Thyroid gland (tissue), 4 donors: ENCODE measurements at places on chromosomes 16 and 17. TPM values are rescaled to one million over a fixed set of nuclear protein-coding genes. Genes with fewer than 3 reads are reported as not detected.
A peak's percentile ranks its signal among the peaks of the same experiment; 100 is the strongest.

GRCh38 chr17:62855156-62855555 lies 47.0 kb upstream of the MARCHF10 start:
- DNase-seq = no peak
- no peak overlapping the region for H3K27ac ChIP-seq
- no peak overlapping the region for H3K4me3 ChIP-seq
- no peaks in the 10 kb centered on the region for H3K27me3 ChIP-seq
- no peaks in the 10 kb centered on the region for H3K36me3 ChIP-seq

DNA sequence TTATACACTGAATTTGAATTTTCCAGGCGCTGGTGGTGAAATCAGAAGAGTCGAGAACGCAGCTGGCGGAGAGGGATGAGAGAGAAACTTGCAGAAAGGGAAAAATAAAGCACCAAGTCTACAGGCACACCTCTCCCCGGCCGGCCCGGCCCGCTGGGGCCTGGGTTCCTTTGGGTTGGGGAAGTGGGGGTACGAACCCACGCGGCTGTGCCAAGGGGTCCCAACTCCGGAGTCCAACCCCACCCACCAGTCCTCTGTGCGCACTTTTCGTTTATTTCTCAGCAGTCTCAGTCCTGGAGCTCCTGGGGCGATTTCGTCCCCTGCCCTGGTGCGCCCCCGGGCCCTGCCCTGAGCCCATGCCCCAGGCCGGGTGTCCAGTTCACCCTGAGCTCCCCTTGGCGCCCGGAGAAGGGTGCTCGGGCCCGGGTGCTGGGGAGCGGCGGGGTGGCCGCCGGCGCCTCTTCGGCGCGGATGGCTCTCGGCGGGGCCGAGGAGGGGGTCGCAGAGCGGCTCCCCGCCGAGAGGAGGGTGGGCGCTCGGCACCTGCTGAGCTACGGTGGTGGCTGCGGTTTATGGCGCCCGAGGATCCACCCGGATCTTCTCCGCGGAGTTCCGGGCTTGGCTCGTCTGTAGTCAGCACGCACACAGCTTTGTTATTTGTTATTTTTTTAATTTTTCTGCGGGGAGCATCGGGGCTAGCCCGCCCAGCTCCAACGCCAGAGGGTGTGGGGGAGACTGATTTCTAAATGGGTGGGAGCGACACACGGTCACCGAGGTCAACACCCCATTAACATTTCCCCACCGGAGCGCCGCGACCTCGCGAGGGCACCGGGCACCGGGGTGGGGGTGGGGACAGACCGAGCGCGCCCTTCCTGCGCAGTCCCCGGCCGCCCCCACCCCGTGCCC lies 15.7 kb upstream of the CBX8 start:
- peaks cover 56% of the 10 kb centered on the region for H3K27me3 ChIP-seq
- peaks cover 63% of the 10 kb centered on the region for H3K4me1 ChIP-seq
- H3K4me3 ChIP-seq = no peak overlapping the region
- DNase-seq = no peak
- no peak overlapping the region for H3K27ac ChIP-seq

DNA sequence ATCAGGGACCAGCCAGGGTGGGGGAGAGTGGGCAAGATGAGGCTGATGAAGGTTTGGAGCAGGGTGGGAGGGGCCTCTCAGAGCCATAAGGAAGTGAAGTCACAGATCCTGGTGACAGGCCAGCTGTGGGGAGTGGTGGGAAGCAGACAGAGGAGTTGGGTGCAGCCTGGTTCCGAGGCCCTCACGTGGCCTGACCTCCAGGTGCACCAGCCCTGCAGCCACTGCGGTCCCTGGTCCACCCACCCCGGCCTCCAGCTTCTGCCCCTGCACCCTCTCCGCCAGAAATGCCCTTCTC lies 3.9 kb upstream of the ZFPM1 start:
- peaks cover 15% of the 10 kb centered on the region for H3K4me1 ChIP-seq
- H3K27ac ChIP-seq = no peak overlapping the region

GRCh38 chr17:78576389-78577112 lies 645 bp downstream of the DNAH17 start:
- H3K27ac ChIP-seq = no peak overlapping the region
- no peaks in the 10 kb centered on the region for H3K27me3 ChIP-seq
- no peak for DNase-seq

GRCh38 chr16:22077700-22078313 lies 14.5 kb upstream of the VWA3A start:
- no peak overlapping the region for H3K4me3 ChIP-seq
- H3K27ac ChIP-seq = no peak overlapping the region
- DNase-seq = peak; percentile 65
- peaks cover 5% of the 10 kb centered on the region for H3K4me1 ChIP-seq
- no peaks in the 10 kb centered on the region for H3K36me3 ChIP-seq

DNA sequence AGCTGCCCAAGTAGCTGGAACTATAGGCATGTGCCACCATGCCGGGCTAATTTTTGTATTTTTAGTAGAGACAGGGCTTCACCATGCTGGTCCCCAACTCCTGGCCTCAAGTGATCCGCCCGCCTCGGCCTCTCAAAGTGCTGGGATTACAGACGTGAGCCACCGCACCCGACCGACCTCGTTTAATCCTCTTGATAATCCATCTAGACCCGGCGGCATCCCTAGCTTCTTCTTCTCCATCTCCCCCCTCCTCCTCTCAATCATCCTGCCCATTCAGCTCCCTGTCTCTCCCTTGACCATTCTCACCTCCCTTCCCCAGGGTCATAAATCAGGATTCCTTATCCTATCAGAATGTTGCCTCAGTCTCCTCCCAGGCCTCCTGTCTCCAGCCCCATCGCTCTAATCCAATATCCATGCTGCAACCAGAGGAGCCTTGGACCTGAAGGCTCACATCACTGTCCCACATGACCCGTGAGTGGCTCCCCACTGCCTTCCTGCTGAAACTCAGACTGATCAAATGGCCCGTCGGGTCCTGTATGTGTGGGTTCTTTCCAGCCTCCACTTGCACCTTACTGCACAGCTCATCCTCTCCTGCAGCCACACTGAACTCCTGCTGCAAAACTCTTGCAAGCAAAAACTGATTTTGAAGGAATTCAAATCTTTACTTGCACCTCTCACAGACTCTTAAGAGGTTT lies 74.1 kb upstream of the CDH5 start:
- no peak overlapping the region for H3K27ac ChIP-seq
- H3K4me1 ChIP-seq = no peaks in the 10 kb centered on the region
- no peak overlapping the region for H3K4me3 ChIP-seq
- H3K27me3 ChIP-seq = no peaks in the 10 kb centered on the region
- DNase-seq = no peak

GRCh38 chr16:78363843-78364555 lies 264.5 kb downstream of the WWOX start:
- H3K27ac ChIP-seq = no peak overlapping the region
- peaks cover 5% of the 10 kb centered on the region for H3K4me1 ChIP-seq
- no peak for DNase-seq
- no peaks in the 10 kb centered on the region for H3K36me3 ChIP-seq

CNGB1 gene
- total RNA-seq = 0.13 TPM

CEP112 gene
- 20.4 TPM for total RNA-seq

CDH3 gene
- total RNA-seq = 2.3 TPM
